ENCODE measurements at places on chromosomes 2 and 18.

- DNase-seq = no peak
Measured at GRCh38 chr2:35963824-35964223, 391.8 kb upstream of the CRIM1 start.

GRCh38 chr2:105431367-105432043 is 32.7 kb upstream of the FHL2 start:
- no peak for DNase-seq

- DNase-seq = no peak
Measured at GRCh38 chr2:120546048-120546864, 189.4 kb upstream of the GLI2 start.

DNA sequence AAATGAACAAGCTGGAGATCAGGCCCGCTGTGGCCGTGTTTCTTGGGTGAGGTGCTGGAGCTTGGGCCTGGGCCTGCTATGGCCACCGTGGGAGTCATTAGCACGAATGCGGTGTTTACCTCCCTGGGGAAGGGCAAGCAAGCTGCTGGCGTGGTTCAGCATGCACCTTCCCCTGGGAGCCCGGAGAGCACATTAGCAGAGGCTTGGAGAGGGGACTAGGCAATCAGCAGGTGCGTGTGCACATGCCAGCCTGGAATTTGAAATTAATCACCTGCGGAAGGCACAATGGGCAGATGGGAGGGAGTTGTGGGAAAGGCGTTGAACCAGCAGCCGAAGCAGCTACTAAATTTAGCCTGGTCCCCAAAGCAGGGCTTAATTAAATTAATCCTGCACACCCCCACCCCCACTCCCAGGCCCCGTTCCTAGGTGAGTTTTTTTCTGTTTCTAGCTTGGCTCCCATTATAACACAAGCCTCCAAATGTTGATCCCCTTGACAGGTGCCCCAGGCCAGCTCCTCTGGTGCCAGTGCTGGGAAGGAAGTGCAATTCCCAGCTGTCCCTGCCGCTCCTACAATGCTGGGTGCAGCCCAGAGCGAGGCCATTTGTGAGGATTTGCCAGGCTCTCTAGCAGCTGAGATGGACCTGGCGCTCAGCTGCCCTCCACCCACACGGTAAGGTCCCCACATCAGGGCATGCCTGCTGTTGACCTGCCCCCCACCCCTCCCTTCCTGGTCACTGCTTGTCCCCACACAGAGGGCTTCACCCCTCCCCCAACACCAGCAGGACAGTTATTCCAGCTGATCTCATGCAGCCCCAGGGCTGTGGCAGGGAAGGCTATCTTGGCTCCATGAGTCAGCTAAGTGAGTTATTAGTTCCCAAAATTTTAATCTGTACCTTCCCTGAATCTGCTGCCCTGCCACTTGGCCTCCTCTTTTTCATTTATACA is 115.0 kb downstream of the ZBTB7C start:
- no peak for DNase-seq

GRCh38 chr2:206991070-206991469 is 51.8 kb downstream of the CPO start:
- no peak for DNase-seq

DNA sequence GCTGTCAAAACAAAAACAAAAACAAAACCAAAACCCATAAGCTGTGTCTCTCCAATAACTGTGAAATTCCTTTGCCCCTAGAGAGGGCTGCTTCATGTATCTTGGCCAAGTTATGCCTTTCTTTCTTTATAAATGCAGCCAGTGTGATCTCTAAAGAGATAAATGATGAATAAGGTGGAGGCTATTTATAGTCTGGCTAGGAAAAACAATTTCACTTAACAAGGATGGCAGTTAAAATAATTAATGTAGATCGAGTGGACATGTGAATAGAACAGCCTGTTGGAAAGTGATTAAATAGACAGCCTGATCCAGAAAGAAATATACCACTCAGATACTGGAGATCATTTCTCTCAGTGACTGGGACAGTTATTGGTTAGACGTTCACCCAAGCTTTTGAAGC is 1666.9 kb upstream of the CELF4 start:
- no peak for DNase-seq

DNA sequence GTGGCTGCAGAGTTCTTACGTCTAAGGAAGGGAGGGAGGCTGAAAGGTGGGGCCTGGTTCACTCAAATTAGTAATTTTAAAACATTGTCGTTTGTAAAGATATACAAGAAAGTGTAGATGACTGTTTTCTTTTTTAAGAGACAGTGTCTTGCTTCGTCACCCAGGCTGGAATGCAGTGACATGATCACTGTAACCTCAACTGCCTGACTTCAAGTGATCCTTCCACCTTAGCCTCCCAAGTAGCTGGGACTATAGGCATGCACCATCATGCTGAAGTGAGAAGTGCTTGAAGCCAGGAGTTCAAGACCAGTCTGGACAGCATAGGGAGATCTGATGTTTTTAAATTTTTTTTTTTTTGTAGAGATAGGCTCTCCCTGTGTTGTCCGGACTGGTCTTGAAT is 52.9 kb downstream of the HNRNPLL start:
- no peak for DNase-seq

GRCh38 chr18:34594266-34594665 is 115.8 kb upstream of the DTNA start:
- no peak for DNase-seq

- DNase-seq = no peak
Measured at GRCh38 chr2:203659331-203660049, 46.9 kb upstream of the CD28 start.

GRCh38 chr2:39492095-39492590 is 55.1 kb upstream of the MAP4K3 start:
- no peak for DNase-seq

DNA sequence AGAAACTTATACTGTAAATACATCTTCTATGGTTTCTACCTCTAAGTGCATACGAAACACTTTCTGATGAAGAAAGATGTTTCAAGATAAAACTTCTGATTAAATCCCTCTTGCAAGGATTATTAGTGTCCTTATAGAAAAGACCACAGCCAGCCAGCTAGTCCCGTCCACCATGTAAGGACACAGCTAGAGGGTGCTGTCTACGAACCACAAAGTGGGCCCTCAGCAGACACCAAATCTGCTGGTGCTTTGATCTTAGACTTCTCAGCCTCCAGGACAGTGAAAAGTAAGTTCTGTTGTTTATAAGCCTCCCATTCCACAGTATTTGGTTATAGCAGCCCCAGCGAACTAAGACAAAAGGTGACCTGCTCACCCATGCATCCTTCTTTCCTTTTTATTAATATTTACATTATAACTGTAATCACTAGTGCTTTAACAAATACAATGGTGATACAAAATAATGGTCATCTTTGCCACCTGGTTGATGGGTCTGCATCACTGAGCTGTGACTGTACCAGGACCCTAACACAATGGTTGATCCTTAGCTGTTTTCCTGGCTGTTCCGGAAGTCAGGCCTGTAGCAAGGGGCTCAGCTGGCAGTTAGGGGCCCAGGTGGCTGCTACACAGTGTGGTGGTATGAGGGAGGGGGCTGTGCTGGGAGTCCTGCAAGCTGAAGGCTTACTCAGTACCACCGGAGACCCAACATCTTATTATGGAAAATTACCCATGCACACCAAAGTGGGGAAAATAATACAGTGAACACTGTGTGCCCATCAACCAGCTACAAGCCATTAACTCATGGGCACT is 108.5 kb upstream of the SMAD7 start:
- no peak for DNase-seq

DNA sequence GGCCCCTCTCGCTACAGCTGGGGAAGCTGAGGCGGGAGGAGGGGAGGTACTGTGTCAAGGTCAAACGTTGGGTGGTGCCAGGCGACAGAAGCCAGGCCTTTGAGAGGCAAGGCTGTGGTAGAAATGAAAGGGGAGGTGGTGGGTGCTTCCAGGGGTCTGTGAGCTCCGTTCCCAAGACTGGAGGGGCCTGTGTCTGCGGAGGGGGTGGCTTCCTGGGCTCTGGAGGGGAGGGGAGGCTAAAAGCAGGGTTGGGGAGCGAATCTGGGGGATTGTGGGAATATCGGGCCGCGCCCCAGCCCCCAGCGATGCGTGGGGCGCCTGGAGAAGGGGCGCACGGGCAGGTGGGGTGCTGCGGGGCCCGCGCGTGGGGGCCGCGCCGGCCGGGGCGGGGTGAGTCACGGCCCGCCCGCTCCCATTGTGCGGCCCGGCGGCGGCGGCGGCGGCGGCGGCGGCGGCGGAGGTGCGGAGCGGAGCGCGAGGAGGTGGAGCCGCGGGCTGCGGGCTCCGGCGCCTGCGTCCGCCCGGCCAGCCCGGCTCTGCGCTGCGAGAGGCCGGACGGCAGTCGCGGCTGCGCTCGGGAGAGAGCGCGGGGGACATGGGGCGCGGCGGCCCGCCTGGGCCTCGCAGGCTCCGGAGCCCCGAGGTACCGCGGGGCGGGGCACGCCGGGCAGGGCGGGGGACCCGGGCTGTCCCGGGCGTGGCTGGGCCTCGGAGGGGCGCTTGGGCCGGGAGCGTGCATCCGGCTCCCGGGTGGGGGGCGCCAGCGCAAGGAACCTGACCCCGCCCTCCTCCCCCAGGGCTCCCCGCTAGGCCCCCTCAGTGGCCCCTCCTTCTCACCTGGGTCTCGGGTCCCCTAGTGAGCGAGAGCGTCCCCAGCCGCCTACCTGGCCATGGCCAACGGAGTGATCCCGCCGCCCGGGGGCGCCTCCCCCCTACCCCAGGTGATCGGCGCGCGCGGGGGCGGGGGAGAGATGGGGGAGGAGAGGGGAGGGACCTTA is at the start of gene SLC4A3:
TSS of gene SLC4A3 (plus strand) at position 528 of the 998 bp plus-strand sequence. CDS start at position 891, 363 bp downstream.
- DNase-seq = no peak

DNA sequence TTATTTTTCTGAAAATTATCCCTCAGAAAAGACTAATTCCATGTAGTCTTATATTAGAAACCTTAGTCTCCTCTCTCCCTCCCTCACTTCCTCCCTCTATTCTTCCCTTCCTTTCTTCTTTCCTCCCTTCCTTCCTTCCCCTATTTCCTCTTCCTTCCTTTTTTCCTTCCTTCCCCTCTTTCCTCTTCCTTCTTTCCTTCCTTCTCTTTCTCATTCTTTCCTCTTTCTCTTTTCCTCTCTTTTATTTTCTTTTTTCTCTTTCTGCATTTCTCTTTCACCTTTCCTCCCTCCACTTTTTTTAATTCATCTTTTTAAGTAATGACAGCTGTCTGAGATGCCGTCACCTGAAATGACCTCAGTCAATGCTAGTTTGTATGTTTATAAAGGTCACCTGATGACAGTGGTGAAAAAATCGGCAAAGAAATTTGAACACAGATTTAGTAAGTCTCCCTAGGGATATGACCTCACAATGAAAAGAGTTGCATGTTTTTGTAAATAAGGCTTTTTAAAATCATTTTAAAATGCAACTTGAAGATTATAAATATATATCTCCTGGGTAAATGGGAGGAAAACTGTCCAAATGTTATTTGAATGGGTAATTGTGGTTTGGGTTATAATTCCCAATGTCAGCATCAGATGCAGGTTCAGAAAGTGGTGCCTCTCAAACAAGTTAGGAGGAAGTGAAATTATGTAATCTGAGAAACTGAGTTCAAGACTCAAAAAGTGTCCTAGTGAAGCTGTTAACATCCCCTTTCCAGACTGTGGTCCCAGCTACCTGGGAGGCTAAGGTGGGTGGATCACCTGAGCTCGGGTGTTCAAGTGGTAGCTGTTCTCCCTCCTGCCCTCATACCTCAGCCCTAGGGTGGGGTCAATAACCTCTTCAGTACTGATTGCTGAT is 90.3 kb upstream of the ST3GAL5 start:
- no peak for DNase-seq

DNA sequence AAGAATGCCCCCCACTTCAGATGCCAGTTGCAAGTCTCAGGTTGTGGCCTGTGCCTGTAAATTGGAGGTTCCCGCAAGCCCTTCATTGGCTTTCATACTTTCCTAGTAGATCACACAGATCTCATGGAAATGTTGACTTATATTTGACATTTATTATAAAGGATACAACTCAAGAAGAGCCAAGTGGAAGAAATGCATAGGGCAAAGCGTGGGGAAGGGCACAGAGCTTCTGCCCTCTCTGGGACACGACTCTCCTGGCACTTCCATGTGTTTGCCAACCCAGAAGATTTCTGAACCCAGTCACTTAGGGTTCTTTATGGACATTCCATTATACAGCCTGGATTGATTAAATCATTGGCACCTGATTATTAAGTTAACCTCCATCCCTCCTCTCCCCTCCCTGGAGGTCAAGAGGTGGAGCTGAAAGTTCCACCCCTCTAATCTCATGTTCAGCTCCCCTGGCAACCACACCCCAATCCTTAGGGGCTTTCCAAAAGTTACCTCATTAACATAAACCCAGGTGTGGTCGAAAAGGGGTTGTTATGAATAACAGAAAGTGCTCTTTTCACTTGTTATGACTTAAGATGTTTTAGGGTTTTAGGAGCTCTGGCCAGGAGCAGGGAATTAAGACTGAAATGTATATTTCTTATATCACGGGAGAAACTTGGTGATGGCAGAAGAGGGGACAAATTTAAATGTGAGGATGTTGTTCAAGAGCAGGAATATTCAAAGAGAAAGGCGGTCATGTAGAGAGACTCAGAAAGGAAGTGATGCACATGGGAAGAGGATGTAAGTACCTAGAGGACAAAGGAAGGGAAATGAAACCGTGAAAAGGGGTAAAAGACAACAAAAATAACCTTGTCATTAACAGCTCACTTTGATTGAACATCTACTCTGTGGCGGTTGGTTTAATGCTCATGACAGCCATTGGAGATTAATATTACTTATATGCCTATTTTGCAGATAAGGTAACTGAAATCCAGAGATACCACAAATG is 31.8 kb downstream of the SP100 start:
- peak; percentile 67 for DNase-seq

GRCh38 chr2:130891966-130892365 is 55.3 kb downstream of the ARHGEF4 start:
- no peak for DNase-seq

DNA sequence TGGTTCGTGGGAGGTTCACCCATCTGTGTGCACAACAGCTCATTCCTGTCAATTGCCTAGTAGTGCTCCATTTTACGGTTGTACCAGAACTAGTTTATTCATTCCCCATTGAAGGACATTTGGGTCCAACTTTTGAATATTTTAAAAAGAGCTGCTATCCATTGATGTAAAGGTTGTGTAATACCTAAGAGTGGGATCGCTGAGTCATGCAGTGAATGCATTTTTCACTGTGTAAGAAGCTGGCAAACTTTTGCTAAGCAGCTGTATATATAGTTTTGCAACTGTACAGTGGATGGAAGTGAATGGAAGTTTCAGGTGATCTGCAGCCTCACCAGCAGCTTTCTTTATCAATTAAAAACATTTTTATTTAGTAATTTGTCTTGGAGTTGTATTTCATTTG is 104.5 kb downstream of the DCDC2C start:
- no peak for DNase-seq

DNA sequence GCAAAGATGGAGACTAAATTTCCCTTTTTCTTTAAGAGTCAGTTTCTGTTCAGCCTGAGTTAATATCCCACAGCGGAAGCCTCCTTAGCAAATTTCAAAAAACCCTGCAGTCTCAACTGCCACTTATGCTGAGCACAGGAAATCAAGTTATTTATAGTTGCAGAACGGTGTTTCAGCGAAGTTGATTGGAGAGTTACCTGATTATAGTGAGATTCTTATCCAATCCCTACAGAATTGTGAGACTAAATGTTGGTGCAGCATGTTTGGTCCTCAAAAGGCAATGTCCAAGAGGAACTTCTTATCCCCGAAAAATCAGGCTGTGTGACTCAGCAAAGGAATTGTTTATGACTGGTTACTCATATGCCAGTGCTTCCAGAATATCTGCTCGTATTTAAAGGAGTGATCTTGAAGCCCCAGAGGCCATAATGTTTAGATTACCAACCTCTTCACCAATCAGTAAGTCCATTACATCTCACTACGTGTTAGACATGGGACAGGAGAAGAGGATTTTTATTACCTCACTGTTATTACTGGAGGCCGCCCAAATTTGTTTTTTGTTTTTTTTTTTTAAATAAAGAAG is 67.9 kb downstream of the LRRFIP1 start:
- peak; percentile 64 for DNase-seq
